ENCODE measurements at places on chromosomes 5 and 9.

DNA sequence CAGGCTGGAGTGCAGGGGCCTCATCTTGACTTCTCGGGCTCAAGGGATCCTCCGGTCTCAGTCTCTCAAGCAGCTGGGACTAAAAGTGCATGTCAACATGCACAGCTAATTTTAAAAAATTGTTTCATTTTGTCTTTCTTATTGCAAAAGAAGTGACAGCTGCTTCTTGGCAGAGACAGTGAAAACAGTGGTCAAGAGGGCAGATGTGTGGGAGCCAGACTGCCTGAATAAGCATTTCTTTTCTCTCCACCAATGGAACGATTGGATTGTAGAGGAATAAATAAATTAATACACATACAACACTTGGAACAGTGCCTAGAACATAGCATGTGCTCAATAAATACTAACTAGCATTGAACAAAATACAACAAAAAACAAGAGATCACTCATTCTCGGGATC lies 27.4 kb upstream of the KIF4B start:
- no peak for DNase-seq

GRCh38 chr5:23314827-23315226 lies 192.6 kb upstream of the PRDM9 start:
- no peak for DNase-seq

DNA sequence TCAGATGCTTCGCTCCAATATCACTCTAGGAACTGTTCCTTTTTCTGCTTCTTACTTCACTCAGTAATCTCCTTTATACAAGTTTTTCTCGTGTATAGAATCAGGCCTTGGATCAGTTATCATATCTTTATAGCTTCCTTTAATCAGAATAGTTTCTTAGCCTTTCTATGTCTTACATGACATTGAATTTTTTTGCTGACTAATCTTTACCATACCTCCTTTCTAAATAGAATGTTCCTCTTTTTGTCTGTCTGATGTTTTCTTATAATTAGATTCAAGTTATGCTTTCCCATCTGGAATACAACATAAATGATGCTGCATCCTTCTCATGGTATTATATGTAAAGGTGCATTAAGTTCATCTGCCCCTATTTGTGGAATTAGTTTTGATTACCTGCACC lies 40.2 kb upstream of the TYRP1 start:
- no peak for DNase-seq

DNA sequence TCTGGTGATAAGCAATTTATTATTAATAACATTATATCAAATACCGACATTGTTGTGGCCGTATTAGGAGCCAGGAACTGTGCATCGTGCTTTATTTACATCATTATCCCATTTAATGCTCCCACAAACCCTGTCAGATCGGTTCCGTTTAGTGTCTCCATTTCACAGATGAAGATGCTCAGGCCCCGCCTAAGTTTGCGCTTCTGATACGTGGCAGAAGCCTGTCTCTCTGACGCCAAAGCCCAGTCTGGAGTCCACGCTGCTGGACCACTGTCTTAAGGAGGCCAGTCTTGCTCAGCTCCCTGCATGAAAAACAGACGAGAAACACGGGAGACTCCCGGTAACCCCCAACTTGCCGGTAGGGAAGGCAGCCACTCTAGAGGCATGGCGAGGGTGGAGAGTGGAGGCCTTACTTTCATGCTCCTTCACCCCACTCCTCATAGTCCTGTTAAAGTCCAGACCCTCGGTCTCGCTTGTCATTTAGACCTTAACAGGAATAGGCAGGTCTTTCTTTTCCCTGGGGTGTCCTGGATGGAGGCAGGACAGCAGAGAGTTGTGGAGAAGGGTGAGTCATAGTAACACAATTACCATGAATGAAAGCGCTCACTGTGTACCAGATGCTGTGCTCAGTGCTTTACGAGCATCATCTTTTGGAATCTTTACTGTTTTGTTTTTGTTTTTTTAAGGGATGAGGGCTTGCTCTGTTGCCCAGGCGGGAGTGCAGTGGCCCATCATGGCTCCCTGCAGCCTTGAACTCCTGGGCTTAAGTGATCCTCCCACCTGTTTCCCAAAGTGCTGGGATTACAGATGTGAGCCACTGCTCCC lies 872 bp downstream of the TXNDC15 start:
- no peak for DNase-seq

- no peak for DNase-seq
Observed at GRCh38 chr9:92029553-92029952, 79.5 kb upstream of the ROR2 start.

DNA sequence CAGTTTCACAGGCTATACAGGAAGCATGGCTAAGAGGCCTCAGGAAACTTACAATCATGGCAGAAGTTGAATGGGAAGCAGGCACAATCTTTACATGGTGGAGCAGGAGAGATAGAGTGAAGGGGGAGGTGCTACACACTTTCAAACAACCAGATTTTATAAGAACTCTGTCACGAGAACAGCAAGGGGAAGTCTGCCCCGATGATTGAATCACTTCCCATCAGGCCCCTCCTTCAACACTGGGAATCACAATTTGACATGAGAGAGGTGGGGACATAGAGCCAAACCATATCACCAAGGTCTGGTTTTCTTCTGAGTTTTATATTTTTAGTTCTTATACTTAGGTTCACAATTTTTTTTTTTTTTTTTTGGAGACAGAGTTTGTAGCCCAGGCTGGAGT lies 16.1 kb downstream of the ZCCHC9 start:
- no peak for DNase-seq

- DNase-seq, result no peak
Observed at GRCh38 chr5:148740966-148741742, 85.3 kb upstream of the ADRB2 start.

- no peak for DNase-seq
Observed at GRCh38 chr5:127962491-127962890, 121.1 kb upstream of the SLC12A2 start.

DNA sequence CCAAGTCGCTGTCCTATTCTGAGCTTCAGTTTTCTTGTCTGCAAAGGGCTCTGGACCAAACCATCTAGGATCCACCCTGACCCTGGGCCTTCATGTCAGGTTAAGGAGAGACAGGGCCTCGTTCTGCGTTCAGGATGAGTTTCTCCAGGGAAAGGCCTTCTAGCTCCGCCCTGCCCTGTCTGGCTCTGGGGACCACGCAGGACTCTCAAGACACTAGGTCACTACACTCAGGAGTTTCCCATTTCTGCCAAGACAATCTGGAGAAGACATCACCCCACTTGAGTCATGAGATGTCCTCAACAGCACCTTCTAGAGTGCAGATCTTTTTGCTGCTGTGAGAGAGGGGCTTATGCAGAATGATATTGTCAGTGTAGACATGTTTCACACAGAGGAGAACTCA lies 53.2 kb upstream of the KCNMB1 start:
- no peak for DNase-seq

- DNase-seq, result no peak
Observed at GRCh38 chr5:174668349-174668748, 56.0 kb upstream of the MSX2 start.

DNA sequence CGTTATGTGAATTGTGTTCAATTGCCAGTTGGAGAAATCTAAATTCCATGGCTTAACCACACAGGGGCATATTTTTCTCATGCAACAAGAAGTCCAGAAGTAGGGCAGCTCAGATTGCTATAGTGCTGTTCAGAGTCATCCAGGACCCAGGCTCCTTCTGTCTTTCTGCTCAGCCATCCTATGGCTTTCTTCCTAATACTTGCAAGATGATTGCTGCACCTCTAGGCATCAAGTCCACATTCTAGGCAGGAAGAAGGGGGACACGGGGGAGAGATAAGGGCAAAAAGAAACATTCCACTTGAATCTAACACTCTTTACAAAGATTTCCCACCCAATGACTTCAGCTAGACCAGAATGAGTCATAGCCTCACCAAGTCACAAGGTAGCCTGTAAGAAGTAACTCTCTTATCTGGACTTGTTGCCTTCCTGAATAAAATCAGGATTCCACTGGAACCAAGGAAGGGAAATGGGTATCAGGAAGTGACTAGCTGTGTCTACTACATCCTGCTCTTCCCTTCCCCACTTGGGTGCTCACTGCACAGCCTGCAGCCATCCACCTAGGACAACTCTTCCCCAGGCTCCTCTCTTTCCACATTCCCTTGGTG lies 5.3 kb downstream of the ERAP2 start:
- no peak for DNase-seq

DNA sequence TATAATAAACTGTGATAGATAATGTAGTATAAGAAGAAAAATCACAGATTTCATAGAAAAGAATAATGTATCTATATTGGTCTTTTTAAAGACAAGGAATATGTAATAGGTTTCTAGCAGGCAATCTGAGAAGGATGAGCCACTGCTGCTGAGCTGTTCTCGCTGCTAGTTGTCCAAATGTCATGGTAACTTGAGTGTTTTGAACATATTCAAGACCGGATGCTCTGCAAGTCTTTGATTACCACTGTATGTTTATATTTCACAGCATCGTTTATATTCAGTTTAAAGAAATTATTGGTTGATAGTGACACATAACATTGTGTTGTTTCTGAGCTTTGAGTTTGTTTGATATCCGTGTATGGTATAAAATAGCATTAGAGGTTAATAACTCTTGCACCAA lies 9.6 kb downstream of the C5orf47 start:
- no peak for DNase-seq

DNA sequence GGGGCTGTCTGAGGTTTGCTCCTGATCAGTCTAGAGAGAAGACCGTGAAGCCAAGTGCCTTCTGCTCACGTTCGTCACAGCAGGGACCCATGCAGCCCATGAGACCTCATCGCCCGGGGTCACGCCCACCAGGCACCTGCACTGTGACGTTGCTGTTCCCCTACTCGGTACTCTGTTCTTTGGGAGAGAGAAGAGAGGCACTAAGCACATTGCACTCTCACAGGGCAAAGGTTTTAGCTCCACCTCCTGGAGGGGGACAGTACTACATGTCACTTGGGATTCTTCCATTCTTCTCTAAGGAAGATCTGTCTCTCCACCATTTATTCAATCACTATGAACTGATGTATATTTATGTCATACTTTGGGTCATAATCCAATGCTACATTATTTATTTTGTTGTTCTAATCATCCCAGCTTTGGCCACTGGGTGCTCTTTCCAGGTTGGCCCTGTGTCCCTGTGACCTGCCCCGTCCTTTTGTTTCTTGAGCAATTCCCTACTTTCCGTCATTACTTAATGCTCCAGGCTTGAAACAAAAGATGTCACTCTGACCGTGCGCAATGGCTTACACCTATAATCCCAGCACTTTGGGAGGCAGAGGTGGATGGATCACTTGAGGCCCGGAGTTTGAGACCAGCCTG lies 31.4 kb upstream of the BRD3 start:
- peak; percentile 5 for DNase-seq

- DNase-seq, result no peak
Observed at GRCh38 chr5:77863181-77863580, 87.0 kb upstream of the TBCA start.

- no peak for DNase-seq
Observed at GRCh38 chr5:172727551-172727950, 43.4 kb downstream of the DUSP1 start.

GRCh38 chr9:69822116-69822750 lies 1.6 kb downstream of the CFAP95 start:
- no peak for DNase-seq

DNA sequence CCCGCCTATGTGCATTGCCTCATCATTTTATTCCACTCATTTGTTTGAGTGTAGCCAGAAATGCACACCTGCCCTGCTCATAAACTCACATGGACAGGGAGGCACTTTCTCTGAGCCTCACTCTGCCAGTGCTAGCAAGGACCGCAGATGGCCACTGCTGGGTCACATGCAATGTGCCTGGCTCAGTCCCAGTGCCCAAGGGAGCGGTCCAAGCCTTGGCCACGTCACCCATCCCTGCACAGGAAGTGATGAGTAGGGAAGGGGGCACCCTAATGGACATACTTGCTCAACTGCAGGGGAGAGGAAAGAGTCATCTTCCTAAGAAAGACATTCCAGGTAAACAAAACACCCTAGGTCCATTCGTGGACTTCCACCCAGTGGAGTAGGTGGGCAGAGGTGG lies 630.9 kb downstream of the IRX1 start:
- no peak for DNase-seq

DNA sequence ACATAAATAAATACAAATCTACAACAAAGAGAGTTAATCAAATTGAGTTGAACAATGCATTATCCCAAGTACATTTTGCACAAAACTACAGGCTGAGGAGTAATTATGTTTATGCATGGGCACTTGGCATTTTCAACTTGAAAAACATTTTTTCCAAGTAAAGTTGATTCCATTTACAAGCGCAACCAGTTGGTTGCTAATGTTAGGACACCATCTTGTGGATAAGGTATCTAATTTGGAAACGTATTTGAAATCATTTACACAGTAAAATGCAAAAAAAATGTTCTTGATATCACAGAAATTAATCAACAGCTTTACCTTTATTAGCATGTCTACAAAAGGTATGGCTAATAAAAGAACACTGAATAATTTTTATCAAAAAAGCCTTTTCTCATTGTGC lies 18.8 kb downstream of the FTMT start:
- no peak for DNase-seq

DNA sequence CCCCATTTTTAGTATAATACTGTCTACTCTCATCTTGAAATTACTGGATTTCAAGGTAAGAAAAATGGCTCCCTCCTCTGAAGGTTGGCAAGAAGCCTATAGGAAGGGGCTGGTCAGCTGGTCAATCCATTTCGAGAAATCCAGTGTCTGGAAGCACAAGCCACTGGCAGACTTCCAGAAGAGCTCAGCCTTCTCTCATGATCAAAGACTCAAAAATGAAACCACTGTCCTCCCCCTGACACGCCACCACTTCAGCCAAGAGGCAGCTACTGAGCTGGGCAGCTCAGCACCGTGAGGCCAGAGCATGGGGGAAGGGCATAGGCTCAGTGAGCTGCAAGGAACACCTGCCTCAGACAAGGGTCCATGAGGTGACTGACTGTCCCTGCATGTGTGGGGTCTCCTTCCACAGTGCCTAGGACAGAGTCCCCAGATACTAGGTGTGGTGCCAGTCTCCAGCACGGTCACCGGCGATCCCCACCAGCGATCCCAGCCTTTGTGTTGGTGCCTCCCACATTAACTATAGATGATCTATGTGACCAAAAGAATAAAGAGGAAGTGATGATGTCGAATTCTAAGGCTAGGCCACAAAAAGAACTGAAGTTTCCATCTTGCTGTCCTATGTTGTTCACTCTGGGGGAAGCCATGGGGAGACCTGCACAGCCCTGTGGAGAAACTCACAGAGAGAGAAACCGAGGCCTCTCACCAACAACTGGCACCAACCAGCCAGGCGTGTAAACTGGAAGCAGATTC lies 100.1 kb upstream of the LRRTM2 start:
- no peak for DNase-seq

GRCh38 chr9:122904466-122904822 lies 715 bp downstream of the RC3H2 start:
- peak; percentile 42 for DNase-seq

- no peak for DNase-seq
Observed at GRCh38 chr9:8679371-8679822, 879.8 kb upstream of the DMAC1 start.

DNA sequence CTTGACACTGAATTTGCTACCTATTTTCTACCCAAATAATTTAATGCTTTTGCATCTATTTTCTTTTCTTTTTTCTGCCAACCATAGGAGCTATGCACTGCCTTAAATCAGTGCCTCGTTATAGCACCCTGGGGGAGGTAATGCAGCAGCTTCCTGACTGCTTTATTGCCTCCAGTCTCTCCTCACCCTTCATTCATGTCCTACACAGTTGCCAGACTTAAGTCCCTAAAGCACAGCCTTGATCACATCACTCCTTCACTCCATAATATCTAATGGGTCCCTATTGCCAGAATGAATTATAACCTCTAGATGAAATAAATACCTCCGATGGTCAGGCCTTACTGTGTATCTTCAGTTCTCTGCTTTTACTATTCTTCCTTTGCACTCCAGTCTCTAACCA lies 211.2 kb upstream of the GLRA1 start:
- no peak for DNase-seq

Measured in NT2/D1 (cell line).